Smooth muscle cell of the brain vasculature (primary cell): ENCODE measurements at places on chromosomes 1 and 21.

GRCh38 chr1:224267925-224268324, 62.0 kb downstream of the NVL start:
- DNase-seq, result no peak

DNA sequence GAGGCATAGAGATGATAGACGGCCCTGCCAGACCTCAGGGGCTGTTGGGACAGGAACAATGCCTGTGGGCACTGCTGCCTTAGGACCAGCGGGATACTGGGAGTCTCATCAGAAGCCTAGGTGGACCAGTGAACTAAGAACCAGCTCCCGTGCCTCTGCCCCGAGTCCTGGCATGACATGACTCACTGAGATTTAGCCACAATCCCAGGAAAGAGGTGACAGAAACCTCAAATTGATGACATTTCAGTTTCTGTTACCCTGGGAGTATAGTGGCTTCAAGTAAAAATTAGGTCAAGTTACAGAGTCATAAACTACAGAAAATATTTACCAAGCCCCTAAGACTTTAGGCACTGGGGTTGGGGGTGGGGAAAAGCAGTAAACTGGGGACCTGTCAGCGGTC, 74.6 kb upstream of the GADD45A start:
- DNase-seq, result no peak

DNA sequence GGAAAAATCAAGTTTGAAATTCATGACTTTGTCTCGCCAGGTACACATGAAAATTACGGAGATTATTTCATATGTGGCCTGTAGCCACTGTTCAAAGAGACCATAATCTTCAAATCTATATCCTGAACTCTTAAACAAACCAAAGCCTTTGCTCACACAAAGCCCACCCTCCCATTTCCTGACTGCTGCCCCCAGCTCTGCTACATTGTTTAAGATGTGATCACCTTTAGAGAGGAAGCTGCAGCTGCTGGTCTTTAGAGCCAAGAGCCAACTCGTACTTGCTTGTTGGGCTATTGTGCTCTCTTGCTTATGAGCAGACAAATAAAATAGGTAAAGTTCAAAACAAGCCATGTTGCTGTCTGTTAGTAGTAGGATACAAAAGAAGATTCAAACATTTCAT, 71.9 kb downstream of the DTL start:
- no peak for DNase-seq

DNA sequence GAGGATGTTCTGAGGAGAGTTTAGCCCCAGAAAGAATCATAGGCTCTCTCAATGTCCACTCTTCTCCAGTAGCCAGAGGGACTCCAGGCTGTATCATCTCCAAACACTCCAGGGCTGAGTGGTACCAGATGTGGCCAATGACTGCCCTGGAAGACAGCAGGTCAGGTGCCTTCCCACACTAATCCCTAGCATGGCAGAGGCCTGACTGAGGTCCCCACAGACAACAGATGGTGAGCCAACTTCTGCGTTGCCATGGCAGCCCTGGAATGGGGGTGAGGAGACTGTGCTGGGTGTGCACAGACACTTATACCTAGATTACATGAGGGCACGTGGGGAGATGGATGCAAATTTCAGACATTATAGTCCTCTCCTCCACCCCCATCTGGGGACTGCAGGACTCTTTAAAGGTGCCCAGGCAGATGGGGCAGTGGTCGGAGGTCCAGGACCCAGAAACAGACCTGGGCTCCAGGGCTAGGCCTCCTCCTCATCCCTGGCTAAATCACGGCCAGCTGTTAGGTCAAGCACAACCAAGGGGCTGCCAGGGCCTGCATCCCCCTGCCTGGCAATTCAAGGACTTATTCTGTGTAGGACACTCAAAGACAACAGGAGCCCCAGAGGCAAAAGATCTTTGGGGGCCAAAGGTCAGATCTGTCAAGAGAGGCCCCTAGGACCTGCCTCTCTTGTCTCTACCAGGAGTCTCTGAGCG, 42.9 kb downstream of the CAMK2N1 start:
- DNase-seq, result no peak

- no peak for DNase-seq
These were observed 112.4 kb downstream of the DAB1 start for GRCh38 chr1:57311411-57311810.

DNA sequence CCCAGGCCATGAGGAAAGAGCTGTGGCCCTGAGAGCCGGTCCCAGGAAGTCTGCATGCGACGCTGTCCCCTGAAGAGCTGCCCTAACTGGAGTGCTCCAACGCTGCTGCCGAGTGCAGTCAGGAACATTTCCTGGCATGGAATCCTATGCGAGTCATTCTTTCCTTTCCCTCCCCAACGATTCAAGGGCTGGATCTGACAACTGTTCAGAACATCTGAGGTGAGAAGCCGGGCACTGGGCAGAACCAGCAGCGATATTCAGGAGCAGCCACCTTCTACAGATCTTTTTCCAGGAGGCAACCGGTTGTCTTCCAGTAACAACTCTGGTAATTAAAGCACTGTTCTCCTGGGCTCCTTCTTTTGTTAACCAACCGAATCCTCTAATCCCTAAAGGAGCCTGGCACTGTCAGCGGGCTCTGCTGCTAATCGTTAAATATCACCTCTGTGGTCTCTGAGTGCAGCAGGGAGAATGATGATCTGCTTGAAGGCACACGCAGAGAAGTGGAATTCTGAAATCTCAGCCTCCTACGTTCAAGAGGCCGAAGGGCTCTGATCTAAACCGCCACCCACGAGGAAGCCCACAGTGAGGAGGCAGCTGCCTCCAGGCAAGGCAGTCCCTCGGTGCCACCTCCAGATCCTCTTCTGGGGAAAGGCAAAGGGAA, 55.8 kb downstream of the SLC45A1 start:
- no peak for DNase-seq

- DNase-seq, result no peak
These were observed 1.2 kb downstream of the FMO5 start for GRCh38 chr1:147223740-147224615.
